Esophagus mucosa (tissue), 1 donor: ENCODE measurements at places on chromosomes 13 and 19. TPM values are rescaled to one million over a fixed set of nuclear protein-coding genes. Genes with fewer than 3 reads are reported as not detected.

DNA sequence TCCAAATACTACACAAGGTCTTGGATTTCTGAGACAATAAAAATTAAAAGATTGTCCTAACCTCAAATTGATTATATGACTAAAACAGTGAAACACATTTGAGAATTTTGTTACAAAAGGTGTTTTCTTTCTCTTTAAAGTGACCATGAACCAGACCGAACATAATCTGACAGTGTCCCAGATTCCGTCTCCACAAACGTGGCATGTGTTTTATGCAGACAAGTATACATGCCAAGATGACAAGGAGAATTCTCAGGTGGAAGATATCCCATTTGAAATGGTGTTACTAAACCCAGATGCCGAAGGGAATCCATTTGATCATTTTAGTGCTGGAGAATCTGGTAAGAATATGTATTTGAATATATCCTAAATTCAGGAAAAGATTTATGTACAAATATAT, 10.4 kb downstream of the GPR180 start:
- ATAC-seq = no peak

DNA sequence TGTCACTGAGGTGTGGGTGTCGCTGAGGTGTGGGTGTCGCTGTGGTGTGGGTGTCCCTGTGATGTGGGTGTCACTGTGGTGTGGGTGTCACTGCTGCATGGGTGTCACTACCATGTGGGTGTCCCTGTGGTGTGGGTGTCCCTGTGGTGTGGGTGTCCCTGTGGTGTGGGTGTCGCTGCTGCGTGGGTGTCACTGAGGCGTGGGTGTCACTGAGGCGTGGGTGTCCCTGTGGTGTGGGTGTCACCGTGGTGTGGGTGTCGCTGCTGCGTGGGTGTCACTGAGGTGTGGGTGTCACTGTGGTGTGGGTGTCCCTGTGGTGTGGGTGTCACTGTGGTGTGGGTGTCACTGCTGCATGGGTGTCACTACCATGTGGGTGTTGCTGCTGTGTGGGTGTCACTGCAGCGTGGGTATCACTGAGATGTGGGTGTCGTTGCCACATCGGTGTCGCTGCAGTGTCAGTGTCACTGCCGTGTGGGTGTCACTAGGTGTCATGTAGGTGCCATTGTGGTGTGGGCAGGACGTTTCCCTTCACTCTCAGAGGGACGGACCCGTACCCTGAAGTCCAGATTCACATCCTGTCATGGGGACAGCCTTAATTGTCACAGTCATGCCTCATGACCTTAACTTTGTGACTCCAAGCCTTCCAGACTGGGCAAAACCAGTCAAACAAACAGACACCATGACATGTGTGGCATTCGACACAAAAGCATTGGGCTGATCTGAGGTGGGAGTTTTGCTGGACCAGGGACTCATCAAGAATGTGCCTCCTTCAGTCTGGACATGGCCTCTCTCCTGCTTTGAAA, 12.7 kb upstream of the GAS6 start:
- ATAC-seq = no peak

DNA sequence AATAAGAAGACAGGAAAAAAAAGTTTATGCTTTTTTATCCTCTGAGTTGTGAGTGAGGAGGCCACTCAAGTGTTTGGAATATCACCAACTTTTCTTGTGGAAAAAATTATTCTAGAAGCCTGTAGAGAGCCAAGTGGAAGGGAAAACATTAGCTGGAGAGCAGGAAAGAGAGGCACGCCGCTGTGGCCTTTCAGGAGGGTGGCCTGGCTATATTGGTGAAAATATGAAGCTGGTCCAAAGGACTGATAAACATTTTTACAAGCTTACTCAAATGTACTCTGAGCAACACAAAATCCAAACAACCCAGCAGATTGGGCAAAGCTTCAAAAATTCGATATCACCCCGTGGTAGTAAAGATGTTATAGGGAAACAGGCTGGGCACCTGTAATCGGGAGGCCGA, 2.3 kb upstream of the EIF3G start:
- ATAC-seq = no peak

KL gene
- 0.24 TPM for total RNA-seq

GRCh38 chr19:41726493-41726892, 18.1 kb downstream of the CEACAM5 start:
- no peak for ATAC-seq

COQ8B gene
- 18.7 TPM for total RNA-seq

CYP4F22 gene
- 10.2 TPM for total RNA-seq

DNA sequence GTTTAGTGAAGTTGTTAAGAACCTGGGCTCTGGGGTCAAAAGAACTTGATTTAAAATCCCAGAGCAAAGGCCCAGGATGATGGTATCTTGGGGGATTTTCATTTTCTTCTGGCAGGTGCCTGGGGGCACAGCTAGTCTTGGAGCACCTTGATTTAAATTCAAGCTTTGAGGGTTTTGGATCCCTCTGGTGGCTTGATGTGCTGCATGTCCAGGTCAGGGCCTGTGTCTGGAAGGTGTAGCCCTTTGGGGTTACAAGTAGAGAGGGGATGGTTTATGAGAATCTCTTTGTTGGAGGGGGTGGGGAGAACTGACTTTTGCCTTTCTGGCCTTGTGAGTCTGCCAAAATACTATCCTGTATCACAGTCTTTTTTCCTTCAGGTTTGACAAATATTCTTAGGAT, 55.8 kb downstream of the AKAP11 start:
- no peak for ATAC-seq

- ATAC-seq = no peak
Observed at GRCh38 chr13:81927347-81927746, 1586.4 kb upstream of the SPRY2 start.

GRCh38 chr13:37173214-37173613, 67.8 kb upstream of the CSNK1A1L start:
- ATAC-seq = no peak

GRCh38 chr19:35207391-35207871, 21.1 kb downstream of the FAM187B start:
- no peak for ATAC-seq

DNA sequence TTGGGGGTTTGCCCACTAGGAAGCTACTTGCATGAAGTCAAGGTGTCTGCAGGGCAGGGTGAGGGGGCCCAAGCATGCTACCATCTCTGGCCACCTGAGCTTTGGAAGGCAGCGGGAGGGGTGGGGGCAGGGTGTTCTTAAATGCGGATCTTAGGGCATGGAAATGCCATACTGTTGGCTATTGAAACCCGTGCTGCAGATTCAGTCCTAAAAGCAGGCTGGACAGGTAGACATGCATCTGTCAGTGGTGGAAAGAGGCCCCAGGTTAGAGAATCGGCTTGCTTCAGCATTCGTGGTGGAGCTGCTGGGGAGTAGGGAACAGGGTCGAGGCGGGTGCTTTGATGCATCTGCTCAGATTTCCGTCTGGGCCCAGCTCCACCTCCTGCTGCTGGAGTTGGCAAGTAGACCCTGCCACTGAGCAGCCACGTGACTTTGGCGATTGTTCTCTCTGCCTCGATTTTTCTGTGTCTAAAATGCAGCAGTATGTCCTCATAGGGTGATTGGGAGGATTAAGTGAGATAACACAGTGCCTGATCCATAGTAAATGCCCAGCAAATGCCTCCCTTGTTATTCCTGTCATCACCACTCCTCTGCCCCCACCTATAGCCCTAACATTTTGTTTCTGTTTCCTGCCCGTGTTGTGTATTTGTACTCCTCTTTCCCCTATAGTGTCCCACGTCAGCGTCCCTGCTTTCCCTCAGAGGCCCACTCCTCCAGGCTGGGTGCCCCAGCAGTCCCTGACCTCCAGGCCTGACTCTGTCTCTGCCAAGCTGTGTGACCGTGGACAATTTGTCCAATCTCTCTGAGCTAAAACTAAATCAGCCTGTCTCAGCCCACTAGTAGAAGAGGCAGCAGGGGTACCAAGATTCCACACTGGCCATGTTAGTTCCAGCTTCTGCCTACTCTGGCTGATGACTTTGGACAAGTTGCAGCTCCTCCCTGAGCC, 5.8 kb downstream of the PPP1R37 start:
- no peak for ATAC-seq

DNA sequence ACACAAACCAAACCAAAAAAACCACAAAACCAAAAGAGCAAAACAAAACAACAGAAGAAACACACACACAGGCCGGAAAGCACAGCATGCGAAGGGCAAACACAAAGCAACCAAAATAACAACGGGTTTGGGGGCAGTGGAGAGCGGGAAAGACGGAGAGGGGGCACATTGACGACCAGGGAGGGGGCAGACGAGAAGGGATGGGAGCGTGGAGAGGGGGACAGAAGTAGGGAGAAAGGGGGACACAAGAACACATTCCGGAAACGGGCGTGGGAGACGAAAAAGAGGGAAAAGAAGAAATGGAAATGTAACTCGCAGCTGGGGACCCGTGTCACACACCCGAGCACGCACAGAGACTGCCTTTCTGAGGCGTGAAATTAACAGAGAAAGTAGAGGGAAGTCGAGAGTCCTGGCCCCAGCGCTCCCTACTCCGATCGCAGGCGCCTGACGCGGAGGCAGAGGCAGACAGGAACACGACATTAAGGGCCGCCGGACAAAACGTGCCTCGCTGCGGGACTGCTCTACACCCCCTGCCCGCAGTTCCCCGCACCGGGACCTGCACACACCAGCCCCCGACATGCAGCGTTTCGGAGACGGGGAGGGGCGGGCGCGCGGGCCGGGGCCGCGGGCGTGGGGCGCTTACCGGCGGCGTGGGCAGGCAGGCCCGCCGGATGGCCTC, 652 bp downstream of the POU4F1 start:
- peak; percentile 17 for ATAC-seq

GRK1 gene
- not detected for total RNA-seq

DNA sequence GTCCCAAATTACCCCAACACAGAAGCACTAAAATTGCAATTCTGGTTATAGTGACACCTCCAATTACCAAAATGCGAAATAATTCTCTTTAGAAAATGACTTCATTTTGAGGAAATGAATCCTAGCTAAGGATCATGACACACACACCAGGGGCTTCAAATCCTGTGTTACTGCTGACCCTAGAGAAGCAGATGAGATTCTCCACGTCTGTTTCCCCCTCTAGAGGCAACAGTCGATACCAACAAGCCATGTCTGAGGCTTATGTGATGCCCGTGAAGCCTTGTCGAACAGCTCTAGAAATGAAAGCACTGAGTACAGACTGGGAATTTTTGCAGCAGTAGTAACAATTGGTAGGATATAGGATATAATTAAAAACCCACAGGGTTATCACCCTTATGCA, 153.6 kb upstream of the TMTC4 start:
- no peak for ATAC-seq

- ATAC-seq = no peak
Observed at GRCh38 chr13:101019126-101019525, 344.5 kb upstream of the TMTC4 start.

GRCh38 chr13:32087955-32088747, 56.6 kb downstream of the FRY start:
- no peak for ATAC-seq

DNA sequence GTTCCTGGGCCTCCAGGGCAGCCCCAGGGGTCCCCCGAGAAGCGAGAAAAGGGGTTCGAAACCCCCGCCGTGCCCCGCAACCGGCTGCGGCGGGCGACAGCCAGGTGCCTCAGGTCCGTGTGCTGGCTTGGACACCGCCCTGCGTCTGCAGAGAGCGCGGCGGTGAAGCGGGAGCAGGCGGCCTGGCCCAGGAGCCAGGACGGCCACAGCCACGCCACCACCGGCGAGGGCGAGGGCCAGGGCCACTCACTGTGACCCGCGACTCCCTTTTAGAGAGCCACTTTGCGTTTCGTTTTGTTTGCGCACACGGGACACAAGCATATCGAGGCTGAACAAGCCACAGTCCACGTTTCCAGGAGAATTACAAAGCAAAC, 110.4 kb downstream of the CRYL1 start:
- no peak for ATAC-seq

SIGLECL1 gene
- not detected for total RNA-seq

GRCh38 chr13:64130600-64130999, 2715.0 kb upstream of the PCDH20 start:
- ATAC-seq = no peak

GRCh38 chr19:42363614-42364346, 26.3 kb downstream of the CNFN start:
- peak; percentile 30 for ATAC-seq

DNA sequence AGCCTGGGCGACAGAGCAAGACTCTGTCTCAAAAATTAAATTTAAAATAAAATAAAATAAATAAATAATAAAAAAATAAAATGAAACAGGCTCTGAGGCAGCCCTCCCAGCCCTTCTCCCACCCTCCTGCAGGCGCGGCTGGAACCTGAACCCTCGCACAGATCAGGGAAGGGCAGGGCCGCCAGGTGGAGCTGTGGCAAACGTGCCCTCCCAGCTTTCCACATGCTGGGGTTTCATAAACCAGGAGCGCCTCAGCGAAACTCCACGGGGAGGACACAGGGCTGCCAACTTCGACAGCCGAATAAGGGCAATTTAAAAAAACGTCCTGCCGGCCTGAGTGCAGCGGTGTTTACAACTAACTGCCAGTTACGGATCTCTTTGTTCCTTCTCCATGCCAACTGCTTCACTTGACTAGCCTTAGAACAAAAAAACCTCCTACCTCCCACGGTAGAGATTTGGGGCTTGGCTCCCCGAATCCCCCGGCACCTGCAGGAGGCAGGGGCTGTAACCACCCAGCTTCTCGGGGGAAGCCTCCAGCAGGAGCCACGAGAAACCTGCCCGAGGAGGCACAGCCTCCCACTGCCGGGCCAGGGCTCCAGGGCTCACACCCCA, 15.9 kb downstream of the ZNF787 start:
- peak; percentile 75 for ATAC-seq

DNA sequence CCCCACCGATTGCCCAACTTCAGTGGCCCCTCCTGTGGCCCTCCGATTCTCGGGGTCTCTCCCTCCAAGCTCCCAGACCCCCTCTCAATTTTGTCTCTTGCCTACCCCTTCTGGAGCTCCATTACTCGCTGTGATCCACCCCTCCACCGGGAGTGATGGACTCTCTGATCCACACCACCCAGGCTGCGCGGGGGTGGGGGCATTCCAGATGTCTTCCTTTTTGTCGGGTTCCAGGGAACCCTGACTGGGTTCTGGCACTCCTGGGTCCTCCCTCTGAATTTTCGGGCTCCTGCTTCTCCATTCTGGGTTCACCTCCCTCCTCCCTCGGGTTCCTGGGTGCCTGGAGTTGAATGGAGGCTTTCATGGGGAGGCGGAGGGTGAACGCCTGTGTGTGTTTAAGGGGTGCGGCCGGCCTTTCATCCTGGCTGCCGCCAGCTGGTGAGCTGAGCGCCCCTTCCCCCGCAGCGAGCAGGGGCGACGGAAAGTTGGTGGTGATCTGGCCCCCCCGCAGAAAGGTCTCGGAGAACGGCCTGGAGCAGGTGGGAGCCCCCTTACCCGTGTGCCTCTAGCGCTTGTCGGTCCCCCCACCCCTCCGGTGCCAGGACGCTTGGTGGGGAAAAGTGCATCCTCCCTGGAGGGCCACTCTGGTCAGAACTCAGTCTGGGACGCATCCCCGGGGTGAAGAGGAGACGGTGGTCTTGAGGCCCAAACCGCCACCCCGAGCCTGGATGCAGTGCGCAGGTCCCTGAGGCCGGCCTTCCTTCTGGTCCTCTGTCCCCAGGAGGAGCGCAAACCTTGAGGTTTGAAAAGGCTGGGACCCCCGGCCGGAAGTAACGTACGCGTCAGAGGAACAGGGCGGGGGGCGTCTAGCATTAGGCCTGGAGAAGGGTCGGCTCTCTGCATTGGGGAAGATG, 1.6 kb downstream of the MISP3 start:
- peak; percentile 41 for ATAC-seq

OVOL3 gene
- not detected for total RNA-seq

TMC4 gene
- total RNA-seq = 36.5 TPM
